Activated T-cell treated with anti-CD3 and anti-CD28 coated beads for 4 hours (primary cell): ENCODE measurements at places on chromosomes 7 and 10.
A peak's percentile ranks its signal among the peaks of the same experiment; 100 is the strongest.

GRCh38 chr10:87862679-87863052 lies 667 bp downstream of the KLLN start:
- no peak for DNase-seq

GRCh38 chr7:55898287-55898686 lies 11.0 kb downstream of the ZNF713 start:
- no peak for DNase-seq

GRCh38 chr10:97463363-97464132 lies 17.6 kb downstream of the ZDHHC16 start:
- DNase-seq: peak; percentile 29

DNA sequence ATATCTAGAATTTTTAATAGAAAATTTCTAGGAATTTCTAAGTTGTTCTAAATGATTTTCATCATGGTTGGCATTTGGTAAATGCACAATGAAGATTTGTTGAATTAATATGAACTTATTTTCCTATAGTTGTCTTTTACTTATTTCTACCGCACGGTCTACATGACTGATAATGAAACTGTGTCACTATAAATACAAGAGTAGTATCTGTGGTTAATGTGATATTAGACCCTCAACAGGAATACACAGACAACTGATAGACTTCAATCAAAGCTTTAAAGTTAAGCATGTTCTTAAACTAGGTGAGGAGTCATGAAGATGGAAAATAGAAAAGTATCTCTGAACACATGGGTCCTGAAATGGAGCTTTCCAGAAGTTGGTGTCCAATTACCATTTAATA lies 297.9 kb upstream of the ETV1 start:
- no peak for DNase-seq

DNA sequence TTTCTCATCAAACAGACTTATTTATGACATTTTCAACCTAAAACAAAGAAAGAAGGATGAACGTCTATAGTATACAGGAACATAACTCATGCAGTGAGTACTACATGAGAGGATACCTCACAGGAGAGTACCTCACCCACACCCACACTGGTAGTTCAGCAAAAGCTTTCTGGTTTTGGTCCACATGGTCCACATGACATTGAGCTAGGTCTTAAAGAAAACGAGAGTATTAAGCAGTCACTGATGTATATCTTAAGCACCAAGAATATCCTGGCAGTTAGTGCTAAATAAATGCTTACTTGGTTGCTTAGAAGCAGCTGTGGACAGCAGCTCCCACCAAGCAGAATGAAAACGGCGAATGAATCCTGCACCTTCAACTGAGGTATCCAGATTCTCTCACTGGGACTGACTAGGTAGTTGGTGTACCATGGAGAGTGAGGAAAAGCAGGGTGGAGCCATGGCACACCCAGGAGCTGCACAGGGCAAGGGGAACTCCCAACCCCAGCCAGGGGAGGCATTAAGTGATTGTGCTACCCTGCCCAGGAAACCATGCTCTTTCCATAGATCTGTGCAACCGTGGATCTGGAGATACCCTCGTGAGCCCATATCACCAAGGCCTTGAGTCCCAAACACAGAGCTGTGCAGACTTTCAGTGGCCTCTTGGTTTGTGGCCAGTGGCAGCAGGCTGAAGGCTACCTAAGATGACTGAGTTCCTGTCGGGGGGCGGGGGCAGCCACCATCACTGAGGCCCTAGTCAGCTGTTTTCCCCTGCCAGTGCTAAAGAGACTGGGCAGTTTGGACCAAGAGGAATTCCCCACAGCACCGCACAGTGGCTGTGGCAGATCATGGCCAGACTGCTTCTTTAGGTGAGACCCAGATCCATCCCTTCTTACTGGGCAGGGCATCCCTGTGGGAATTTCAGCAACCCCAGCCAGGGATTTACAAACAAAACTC lies 143.4 kb downstream of the SGMS1 start:
- DNase-seq: no peak

DNA sequence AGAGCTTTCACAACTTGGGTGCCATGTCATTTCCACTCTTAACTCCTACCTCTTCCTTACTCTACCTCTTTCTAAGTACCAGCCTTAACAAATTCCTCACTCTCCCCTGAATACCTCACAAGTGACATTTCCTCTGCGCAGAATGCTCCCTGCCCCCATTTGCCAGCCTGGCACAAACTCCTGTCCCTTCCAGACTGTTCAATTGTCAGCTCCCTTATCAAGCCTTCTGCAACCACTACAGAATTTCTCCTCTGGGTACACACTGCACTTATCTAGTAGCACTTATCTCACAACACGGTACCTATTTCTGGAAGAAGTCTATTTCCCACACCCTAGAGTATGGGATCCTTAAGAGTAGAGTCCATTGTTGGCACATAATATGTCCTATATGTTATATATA lies 39.1 kb upstream of the ANAPC16 start:
- DNase-seq: no peak

GRCh38 chr7:55066524-55066923 lies 47.7 kb downstream of the EGFR start:
- no peak for DNase-seq

- DNase-seq: no peak
Observed at GRCh38 chr7:64562256-64562625, 630 bp downstream of the ZNF680 start.

DNA sequence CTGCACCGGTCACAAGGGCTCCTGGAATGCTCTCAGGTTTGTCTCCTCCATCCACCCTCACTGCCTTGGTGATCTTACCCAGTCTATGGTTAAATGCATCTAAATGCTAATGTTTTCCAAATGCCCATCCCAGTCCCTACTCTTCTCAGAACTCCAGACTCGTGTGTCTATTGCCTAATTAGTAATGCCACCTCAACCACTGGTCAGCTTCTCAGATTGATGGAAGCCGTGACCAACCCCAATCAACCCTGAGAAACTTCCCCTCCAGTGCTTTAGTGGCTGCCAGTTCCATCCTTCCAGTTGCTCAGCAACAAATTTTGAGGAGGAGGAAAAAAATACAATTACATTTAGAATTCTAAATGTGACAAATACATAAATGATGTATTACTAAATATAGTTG lies 18.6 kb downstream of the NUDCD3 start:
- no peak for DNase-seq

GRCh38 chr7:105655067-105655466 lies 73.8 kb upstream of the EFCAB10 start:
- no peak for DNase-seq

- DNase-seq: no peak
Observed at GRCh38 chr7:47007471-47007870, 574.4 kb downstream of the TNS3 start.

- DNase-seq: no peak
Observed at GRCh38 chr10:117425974-117426566, 50.8 kb upstream of the PDZD8 start.
